ENCODE measurements at places on chromosomes 1 and 21. TPM values are rescaled to one million over a fixed set of nuclear protein-coding genes. Genes with fewer than 3 reads are reported as not detected.

HSPA6 gene
- total RNA-seq = 2.9 TPM

LCE6A gene
- total RNA-seq = not detected

ALX3 gene
- total RNA-seq = not detected

LAX1 gene
- 2.2 TPM for total RNA-seq

PTPN14 gene
- 88.5 TPM for total RNA-seq

LRRC39 gene
- 1.8 TPM for total RNA-seq

C4BPA gene
- 0.21 TPM for total RNA-seq

PLCH2 gene
- total RNA-seq = 90.0 TPM

IFNLR1 gene
- total RNA-seq = 4.6 TPM

HSPB7 gene
- total RNA-seq = 36.2 TPM

OR2L13 gene
- not detected for total RNA-seq

RPAP2 gene
- total RNA-seq = 44.8 TPM

RNF223 gene
- total RNA-seq = 6.3 TPM

RXFP4 gene
- total RNA-seq = not detected

LCK gene
- 3.8 TPM for total RNA-seq

RHEX gene
- total RNA-seq = 27.1 TPM

LRRC38 gene
- total RNA-seq = not detected

CNTN2 gene
- total RNA-seq = 0.42 TPM

RPTN gene
- not detected for total RNA-seq

FCGR3A gene
- total RNA-seq = 6.8 TPM

DNAJC28 gene
- 1.2 TPM for total RNA-seq

FMO3 gene
- 0.65 TPM for total RNA-seq

KCNQ4 gene
- total RNA-seq = 3.7 TPM

ASTN1 gene
- 2.2 TPM for total RNA-seq

TMPRSS15 gene
- not detected for total RNA-seq

FAM131C gene
- total RNA-seq = 0.60 TPM

ACTA1 gene
- 9.5 TPM for total RNA-seq

GMEB1 gene
- total RNA-seq = 14.9 TPM

S100A3 gene
- total RNA-seq = 6.5 TPM

NR1I3 gene
- total RNA-seq = not detected

ARTN gene
- 5.7 TPM for total RNA-seq

OR2T33 gene
- total RNA-seq = not detected

CCDC185 gene
- total RNA-seq = not detected

EPHA2 gene
- total RNA-seq = 58.9 TPM

B3GALT5 gene
- 21.9 TPM for total RNA-seq

CLCNKA gene
- 2.2 TPM for total RNA-seq

UHMK1 gene
- total RNA-seq = 49.7 TPM

TAS1R1 gene
- not detected for total RNA-seq

C1orf105 gene
- total RNA-seq = not detected

FAM163A gene
- 0.16 TPM for total RNA-seq

ETV3L gene
- not detected for total RNA-seq

OPTC gene
- total RNA-seq = not detected

LPAR3 gene
- total RNA-seq = 20.8 TPM

S100A12 gene
- total RNA-seq = not detected

MIA3 gene
- total RNA-seq = 71.9 TPM

SH2D2A gene
- total RNA-seq = 6.7 TPM

RAP1GAP gene
- 47.0 TPM for total RNA-seq

SMIM12 gene
- 37.6 TPM for total RNA-seq

ZNF593OS gene
- not detected for total RNA-seq

DIRAS3 gene
- 2.7 TPM for total RNA-seq

PACC1 gene
- 4.5 TPM for total RNA-seq

HAO2 gene
- 0.23 TPM for total RNA-seq

GSTM5 gene
- total RNA-seq = 11.6 TPM

CD1E gene
- 0.52 TPM for total RNA-seq

Data from ureter (tissue), 1 donor.